GM13976 (cell line): ENCODE measurements at places on chromosomes 3 and 15.

GRCh38 chr3:118823626-118824025, 211.0 kb downstream of the IGSF11 start:
- DNase-seq: no peak

DNA sequence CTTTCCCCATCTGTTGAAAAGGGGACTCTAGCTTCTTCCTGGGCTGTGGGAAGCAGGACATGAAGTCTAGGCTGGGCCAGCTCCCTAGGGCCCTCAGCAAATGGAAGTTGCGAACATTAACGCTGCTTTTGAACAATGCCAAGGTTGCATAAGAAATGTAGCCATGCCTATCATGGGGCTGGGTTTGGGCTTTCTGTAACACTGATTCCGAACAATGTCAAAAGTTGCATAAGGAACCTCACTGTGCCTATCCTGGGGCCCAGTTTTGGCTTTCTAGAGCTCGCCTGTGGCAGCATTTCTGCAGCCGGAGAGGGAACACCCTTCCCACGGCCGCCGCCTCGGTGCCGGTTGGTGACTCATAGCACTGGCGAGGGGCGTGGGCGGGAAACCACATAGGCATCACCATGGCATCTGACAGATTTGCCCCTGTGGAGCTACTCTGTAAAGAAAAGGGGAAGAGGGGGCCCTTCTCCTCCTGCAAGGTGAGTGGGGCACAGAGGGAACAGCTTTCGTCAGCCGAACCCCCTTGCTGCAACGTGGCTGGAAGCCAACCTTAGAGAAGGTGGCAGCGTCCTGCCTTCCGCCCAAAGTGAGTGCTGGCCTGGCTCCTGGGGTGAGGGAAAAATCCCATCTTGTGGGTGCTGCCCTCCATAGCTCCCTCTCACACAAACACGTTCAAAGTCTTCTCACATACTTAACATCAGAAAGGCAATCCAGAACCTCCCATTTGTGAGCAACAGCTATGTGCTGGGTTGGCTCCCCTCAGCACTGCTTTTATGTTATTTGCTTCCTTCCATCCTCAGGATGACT, 46.6 kb upstream of the ATP2B2 start:
- DNase-seq: no peak

GRCh38 chr3:51354731-51355615, 30.1 kb upstream of the MANF start:
- no peak for DNase-seq

DNA sequence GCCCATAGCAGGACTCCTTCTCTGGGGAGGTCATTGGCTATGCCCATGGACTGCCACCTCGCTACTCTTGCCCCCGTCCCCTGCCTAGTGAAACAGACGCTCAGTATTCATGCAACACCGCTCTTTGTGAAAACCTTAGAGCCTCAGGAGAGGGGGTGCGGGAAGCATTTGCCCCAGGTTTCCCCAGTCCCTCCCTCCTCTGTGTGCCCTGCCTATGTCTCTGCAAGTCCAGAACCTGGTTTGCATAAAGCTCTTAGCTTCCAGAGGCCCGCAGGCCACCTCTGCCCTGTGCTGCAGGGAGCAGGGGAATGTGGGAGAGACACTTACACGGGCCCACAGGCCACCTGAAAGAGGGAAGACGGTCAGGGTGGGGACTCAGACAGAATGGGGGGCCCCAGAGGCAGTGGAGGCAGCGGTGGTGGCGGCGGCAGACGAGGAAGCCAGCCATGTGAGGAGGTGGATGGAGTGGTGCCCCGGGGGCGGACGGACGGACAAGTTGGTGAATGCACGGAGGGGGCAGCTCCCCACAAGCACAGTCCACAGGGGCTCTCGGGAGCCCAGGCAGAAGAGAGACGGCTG, 33.8 kb upstream of the CTSH start:
- DNase-seq: no peak

GRCh38 chr3:79085171-79085570, 682.6 kb downstream of the ROBO1 start:
- DNase-seq: no peak

- DNase-seq: no peak
Measured at GRCh38 chr15:40151499-40151898, 9.4 kb upstream of the BUB1B start.

- no peak for DNase-seq
Measured at GRCh38 chr3:61957259-61957658, 395.9 kb downstream of the PTPRG start.

DNA sequence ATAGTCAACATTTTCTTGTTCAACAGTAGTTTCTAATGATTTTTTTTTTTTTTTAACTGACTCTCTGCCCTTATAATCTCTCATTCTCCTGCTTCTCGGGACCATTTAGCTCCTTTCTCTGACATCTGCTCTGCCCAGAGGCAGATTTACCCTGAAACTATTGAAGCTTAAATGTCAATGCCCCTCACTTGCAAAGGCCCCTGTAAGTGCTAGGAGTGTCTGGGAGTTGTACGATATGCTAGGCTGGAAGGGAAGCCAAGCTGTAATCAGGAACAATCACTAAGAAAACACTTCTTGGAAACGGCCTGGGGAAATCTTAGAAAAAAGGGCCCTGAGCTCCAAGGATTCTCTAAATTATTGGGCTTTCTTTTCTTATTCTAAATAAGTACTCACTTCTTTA, 5.8 kb upstream of the PLOD2 start:
- DNase-seq: no peak

GRCh38 chr3:177521305-177521704, 324.0 kb upstream of the TBL1XR1 start:
- DNase-seq: no peak
